Bronchial epithelial cell (primary cell): ENCODE measurements at places on chromosomes 11 and 22. TPM values are rescaled to one million over a fixed set of nuclear protein-coding genes. Genes with fewer than 3 reads are reported as not detected.

The FUT4 gene
- 1.0 and 1.8 TPM in 2 replicates for total RNA-seq

The DUSP18 gene
- total RNA-seq: 5.3 and 11.3 TPM in 2 replicates

The CALCA gene
- total RNA-seq: not detected in 2 replicates

The MIOX gene
- total RNA-seq: not detected in 2 replicates

The DRICH1 gene
- total RNA-seq: 0.38 TPM in 1 of 2 replicates, not detected in the other

The ALG12 gene
- 11.8 and 18.7 TPM in 2 replicates for total RNA-seq

The PATE2 gene
- total RNA-seq: not detected in 2 replicates

The FIBIN gene
- total RNA-seq: 14.2 and 33.4 TPM in 2 replicates

The YPEL1 gene
- total RNA-seq: 0.13 and 0.26 TPM in 2 replicates

The OR52E8 gene
- not detected in 2 replicates for total RNA-seq
